ENCODE measurements at places on chromosomes 5 and 9. TPM values are rescaled to one million over a fixed set of nuclear protein-coding genes. Genes with fewer than 3 reads are reported as not detected.

DNA sequence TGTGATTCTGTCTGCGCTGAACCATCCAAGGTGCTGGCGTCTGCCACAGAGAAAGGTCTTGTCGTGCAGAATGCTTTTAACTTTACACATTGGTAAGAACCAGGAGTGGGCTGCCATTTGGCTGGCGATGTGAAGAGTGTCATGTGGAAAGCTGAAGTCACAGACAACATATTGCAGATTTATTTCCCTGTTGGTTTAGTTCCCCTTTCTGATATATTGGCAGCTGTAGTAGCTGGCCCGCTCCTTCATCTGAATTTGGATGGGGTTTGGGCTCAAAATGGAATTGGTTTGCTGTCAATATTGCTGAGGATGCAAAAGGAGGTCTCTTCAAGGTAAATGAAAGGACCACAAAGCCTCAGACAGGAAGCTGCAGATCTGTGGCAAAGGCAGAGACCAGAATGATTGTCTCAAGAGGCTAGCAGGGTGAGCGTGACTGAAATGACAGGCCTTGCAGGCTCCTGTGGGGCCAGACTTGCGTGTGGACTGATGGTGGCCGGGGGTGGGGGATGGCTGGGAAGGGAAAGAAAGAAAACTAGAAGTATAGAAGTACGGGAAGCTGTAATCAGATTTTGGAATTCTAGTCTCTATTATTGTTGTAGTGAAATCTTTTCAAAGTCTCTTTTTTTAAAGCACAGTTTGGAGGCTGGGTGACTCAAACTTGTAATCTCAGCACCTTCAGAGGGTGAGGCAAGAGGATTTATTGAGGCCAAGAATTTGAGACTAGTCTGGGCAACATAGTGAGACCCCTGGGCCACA is 25.1 kb upstream of the CD180 start:
- H3K4me1 ChIP-seq: no peaks in the 10 kb centered on the region
- peak overlapping the region; percentile 60 for H3K27ac ChIP-seq
- H3K4me3 ChIP-seq: no peak overlapping the region
- peak; percentile 48 for DNase-seq
- no peaks in the 10 kb centered on the region for H3K36me3 ChIP-seq

GRCh38 chr5:147626464-147626863 is 116.6 kb upstream of the DPYSL3 start:
- H3K4me1 ChIP-seq: peaks cover 8% of the 10 kb centered on the region
- H3K27ac ChIP-seq: no peak overlapping the region
- no peaks in the 10 kb centered on the region for H3K36me3 ChIP-seq
- no peaks in the 10 kb centered on the region for H3K27me3 ChIP-seq

DNA sequence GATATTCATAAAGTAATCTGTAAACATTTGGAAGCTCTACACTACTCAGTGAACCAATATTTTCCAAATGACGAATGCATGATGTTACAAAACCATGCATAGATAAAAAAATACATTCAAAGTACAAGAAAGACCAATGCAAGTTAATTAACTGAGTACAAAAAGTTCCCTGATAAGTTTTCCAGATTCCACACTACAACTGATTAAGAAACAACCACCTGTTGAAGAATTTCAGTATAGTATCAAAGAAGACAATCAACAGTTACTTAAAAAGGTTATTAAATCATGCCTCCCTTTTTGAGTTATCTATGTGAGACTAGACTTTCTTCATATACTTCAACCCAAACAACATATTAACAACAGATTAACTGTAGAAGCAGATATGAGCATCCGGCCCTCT is 192.4 kb downstream of the ARL15 start:
- no peaks in the 10 kb centered on the region for H3K27me3 ChIP-seq
- no peak overlapping the region for H3K27ac ChIP-seq
- no peak for DNase-seq
- H3K4me3 ChIP-seq: no peak overlapping the region
- H3K4me1 ChIP-seq: no peaks in the 10 kb centered on the region

GRCh38 chr9:136296434-136297015 is 7.4 kb downstream of the CCDC187 start:
- no peak for DNase-seq
- no peak overlapping the region for H3K27ac ChIP-seq

GRCh38 chr5:134512661-134512999 is 12.8 kb upstream of the JADE2 start:
- peaks cover 34% of the 10 kb centered on the region for H3K36me3 ChIP-seq
- H3K27me3 ChIP-seq: no peaks in the 10 kb centered on the region
- H3K4me3 ChIP-seq: no peak overlapping the region

DNA sequence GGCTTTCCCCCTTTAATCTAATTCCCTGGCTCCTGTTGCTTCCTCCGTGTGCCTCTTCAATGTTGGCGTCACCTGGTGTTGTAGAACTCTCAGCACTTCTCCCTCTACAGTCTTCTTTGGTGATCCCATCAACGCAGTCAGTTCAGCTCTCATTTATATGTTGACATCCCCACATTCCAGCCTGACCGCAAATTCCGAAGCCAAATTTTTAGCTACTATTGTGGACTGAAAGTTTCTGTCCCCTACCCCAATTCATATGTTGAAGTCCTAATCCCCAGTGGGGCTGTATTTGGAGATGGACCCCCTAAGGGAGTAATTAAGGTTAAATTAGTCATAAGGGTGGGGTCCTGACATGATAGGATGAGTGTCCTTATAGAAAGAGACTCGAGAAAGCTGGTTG is 210.6 kb upstream of the ADAMTSL1 start:
- no peak for DNase-seq
- H3K4me3 ChIP-seq: no peak overlapping the region
- no peaks in the 10 kb centered on the region for H3K4me1 ChIP-seq
- no peaks in the 10 kb centered on the region for H3K27me3 ChIP-seq

GRCh38 chr5:13581132-13581531 is 363.4 kb downstream of the DNAH5 start:
- H3K27ac ChIP-seq: no peak overlapping the region
- no peaks in the 10 kb centered on the region for H3K36me3 ChIP-seq
- DNase-seq: no peak
- H3K4me1 ChIP-seq: no peaks in the 10 kb centered on the region
- no peak overlapping the region for H3K4me3 ChIP-seq

- no peak for DNase-seq
- no peak overlapping the region for H3K4me3 ChIP-seq
- peaks cover 3% of the 10 kb centered on the region for H3K27me3 ChIP-seq
- H3K36me3 ChIP-seq: no peaks in the 10 kb centered on the region
These were observed 21.1 kb upstream of the GAS1 start for GRCh38 chr9:86968258-86968920.

- no peak for DNase-seq
- no peak overlapping the region for H3K4me3 ChIP-seq
- no peaks in the 10 kb centered on the region for H3K27me3 ChIP-seq
- no peaks in the 10 kb centered on the region for H3K4me1 ChIP-seq
These were observed 140.5 kb downstream of the TTLL11 start for GRCh38 chr9:121952611-121953010.

DNA sequence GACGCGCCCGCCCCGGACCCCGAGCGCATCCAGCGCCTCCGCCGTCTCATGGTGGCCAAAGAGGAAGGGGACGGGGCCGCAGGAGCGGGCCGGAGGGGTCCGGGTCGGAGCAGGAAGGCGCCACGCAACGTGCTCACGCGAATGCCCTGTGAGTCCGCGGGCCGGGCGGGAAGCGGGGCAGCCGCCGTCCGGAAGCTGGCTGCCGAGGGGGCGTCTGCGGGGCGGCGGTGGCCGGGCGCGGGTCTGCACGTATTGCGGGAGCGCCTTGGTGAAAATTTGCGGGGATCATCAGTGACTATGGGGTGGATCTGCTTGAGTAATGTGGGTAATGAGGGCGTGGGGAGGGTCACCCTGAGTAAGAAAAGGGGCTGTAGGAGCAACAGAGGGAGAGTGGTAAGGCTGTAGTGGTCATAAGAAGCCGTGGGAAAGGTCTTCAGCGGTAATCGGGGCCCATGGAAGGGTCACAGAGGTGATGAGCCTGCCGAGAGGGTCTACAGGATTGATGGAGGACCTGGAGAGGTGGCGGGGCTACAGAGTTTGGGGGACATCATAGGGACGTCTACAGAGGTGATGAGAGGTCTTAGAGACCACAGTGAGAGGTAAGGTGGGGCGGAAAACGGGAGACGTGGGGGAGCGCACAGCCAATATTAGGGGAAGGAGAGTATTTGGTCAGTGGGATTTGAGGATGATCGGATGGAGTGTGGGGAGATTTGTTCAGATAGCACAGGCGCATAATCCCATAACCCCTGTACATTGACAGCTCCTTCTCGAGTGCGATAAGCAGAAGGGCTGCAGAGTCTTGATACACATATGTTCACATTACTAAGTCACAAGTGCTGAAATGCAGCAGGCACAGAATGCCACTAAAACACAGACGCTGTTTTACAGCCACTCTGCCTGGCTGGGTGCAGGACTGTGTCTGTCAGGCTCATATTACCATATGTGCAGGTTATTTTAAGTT is 819 bp downstream of the LSM11 start:
- no peaks in the 10 kb centered on the region for H3K4me1 ChIP-seq
- H3K27me3 ChIP-seq: no peaks in the 10 kb centered on the region
- peak overlapping the region; percentile 92 for H3K4me3 ChIP-seq
- H3K27ac ChIP-seq: no peak overlapping the region
- DNase-seq: peak; percentile 51

GRCh38 chr5:54743997-54744788 is 226.6 kb downstream of the SNX18 start:
- no peak overlapping the region for H3K4me3 ChIP-seq
- peak; percentile 52 for DNase-seq
- no peaks in the 10 kb centered on the region for H3K27me3 ChIP-seq
- peak overlapping the region; percentile 55 for H3K27ac ChIP-seq

DNA sequence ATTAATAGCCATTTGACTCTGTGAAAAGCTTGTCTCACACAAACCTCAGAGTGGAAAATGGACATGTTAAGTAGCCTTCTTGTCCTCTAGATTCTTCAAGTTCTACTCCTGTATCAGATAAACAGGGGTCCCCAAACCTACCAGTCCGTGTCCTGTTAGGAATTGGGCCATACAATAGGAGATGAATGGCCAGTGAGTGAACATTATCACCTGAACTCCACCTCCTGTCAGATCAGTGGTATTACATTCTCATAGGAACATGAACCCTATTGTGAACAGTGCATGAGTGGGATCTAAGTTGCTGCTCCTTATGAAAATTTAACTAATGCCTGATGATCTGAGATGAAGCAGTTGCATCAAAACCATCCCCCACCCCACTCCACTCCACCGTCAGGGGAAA is 136.3 kb downstream of the TMEM232 start:
- no peak overlapping the region for H3K27ac ChIP-seq
- peak; percentile 48 for DNase-seq
- no peaks in the 10 kb centered on the region for H3K36me3 ChIP-seq
- H3K4me3 ChIP-seq: no peak overlapping the region

DNA sequence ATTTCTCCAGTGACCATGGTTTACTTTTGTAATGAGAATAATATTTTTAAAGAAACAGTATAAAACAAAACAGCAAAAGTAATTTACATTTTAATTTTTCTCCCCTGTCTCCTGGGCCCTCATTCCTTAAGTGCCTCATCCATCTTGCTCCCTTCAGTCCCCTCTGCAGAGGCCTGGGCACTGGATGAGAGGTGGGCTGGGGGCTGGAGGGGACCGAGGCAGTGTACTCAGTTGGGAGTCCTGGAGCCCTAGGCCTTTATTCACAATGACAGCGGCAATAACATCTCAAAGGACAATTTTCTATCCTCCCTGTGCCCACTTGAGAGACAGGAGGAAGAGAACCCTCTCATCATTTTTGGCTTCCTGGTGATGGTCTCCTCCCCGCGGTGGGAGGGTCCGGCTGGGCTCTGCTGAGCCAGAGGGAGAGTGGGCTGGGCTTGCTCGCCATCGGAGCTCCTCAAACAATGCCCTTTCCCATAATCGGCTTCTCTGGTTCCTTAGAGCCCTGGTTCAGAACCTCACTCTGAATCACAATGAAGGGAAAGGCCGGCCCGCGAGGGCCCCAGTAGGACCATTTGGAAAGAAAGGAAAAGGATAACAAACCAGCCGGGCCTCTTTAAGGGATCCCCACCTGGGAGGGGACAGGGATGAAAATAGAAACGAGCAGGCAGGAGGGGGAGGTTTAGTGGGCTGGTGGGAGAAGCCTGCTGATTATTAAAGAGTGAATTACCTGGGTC is 9.7 kb upstream of the SMIM32 start:
- no peak overlapping the region for H3K27ac ChIP-seq
- no peak for DNase-seq
- no peaks in the 10 kb centered on the region for H3K36me3 ChIP-seq

DNA sequence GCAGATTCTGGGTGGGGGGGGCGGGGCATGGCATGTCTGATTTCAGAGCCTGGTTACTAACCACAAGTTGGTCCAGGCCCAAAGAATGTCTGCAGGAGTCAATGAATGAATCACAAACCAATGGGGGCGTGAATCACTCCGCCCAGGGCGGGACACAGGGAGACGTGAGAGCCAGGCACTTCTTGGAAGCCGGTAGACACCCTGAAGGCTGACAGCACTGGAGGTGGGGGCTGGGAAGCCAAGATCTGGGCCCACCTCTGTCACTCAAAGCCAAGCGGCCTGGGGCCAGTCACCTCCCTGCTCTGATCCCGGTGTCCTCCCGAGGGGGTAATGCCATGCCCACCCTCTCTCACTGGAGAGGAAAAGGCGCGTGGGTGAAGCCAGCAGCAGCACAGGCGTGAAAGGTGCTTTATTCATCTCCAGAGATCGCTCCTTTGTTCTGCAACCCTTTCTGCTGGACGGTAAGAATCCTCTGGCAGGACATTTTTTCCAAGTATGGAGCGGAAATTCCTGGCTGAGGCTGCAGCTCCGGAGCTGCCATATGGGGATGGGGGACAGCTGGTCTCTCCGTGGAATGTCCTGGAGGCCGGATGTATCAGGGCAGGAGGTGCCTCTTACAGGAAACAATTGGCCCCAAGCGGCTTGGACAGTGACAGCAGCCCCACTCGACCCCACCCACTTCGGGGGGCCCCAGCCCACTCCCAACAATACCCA is 85.0 kb downstream of the STK10 start:
- no peaks in the 10 kb centered on the region for H3K36me3 ChIP-seq
- H3K4me1 ChIP-seq: peaks cover 3% of the 10 kb centered on the region
- H3K27me3 ChIP-seq: no peaks in the 10 kb centered on the region
- no peak for DNase-seq
- no peak overlapping the region for H3K4me3 ChIP-seq

DNA sequence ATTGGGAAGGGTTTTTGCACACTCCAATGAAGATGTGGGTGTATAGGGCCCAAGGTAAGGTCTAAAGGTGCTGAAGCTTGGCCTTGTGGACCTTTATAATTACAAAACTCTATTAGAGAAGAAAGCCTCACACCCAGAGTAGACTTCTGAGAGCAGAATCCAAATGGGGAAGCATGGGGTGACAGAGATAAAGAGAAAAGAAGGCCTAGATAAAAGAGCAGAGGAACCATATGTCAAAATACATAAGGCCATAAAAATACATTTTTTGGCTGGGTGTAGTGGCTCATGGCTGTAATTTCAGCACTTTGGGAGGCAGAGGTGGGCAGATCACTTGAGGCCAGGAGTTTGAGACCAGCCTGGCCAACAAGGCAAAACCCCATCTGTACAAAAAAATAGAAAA is 27.4 kb upstream of the TCERG1 start:
- H3K4me3 ChIP-seq: no peak overlapping the region
- H3K4me1 ChIP-seq: no peaks in the 10 kb centered on the region
- DNase-seq: no peak
- H3K27ac ChIP-seq: no peak overlapping the region
- H3K36me3 ChIP-seq: no peaks in the 10 kb centered on the region
- H3K27me3 ChIP-seq: no peaks in the 10 kb centered on the region

The UBE2QL1 gene
- polyA plus RNA-seq: 0.45 TPM

The GFI1B gene
- polyA plus RNA-seq: 0.76 TPM

The STPG3 gene
- polyA plus RNA-seq: not detected

The MYO10 gene
- polyA plus RNA-seq: 10.3 TPM

The PCDHA13 gene
- polyA plus RNA-seq: 0.06 TPM

The PCDHA3 gene
- 0.28 TPM for polyA plus RNA-seq
